Iris pigment epithelial cell (primary cell): ENCODE measurements at places on chromosomes 11 and 22.

- no peak for DNase-seq
Measured at GRCh38 chr11:74577624-74578396, 14.6 kb upstream of the POLD3 start.

DNA sequence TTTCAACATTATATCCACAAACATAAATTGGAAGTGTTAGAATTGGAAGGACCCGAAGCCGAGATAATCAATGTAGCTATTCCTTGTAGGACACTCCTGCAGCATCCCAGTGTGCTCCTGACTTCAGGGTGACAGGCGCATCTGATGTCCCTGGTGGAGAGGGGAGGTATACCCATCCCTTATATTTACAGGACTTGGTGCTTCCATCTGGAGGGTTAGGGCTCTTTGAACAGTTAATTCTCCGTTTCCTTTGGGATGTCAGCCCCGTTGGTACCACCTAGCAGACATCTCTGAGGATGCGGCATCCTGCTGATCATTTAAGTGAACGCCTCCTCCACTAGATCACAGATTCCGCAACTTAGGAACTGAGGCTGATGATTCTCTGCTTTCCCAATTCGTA, 451.3 kb downstream of the OPCML start:
- DNase-seq, result no peak

DNA sequence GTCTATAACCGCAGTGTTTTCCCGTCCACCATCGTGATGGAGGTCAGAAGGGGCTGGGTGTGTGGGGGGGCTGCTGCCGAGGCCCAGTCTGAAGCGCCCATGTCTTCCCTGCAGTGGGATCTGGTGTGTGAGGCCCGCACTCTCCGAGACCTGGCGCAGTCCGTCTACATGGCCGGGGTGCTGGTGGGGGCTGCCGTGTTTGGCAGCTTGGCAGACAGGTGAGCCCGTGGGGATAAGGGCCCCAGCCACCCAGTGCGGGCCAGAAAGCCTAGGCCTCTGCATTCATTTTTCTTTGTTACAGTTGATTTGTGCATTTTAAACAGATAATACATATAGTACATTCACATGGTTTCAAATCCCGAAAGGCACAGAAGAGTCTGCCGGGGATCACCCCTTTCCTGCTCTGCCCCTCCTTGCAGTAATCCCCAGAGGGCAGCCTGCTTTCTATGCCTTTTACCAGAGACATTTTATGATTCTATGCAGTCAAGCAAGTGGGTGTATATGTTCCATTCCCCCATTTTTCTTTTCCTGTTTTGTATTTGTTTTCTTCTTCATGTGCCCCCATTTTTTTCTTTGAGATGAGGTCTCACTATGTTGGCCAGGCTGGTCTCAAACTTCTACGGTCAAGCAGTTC, 32.6 kb downstream of the CAPN1 start:
- DNase-seq, result no peak

GRCh38 chr11:37605229-37605628, 1007.2 kb upstream of the RAG2 start:
- DNase-seq, result no peak

DNA sequence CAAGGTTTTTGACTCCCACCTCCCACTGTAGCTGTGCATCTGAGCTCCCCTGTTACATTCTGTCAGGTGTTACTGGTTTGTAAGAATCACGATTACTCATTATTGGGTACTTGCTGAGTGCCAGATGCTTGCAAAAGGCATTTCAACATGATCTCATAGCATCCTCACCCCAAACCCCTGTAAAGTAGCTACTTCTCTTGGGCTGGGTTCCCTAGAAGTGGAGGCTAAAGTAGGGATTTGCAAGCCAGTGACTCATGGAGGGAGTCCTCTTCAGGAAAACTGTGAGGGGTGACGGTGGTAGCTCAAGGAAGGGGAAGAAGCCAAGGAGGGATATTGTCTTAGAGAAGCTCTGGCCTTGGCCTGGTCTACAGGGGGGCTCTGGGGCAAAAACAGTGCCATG, 78.6 kb downstream of the TIMP3 start:
- DNase-seq, result peak; percentile 13

DNA sequence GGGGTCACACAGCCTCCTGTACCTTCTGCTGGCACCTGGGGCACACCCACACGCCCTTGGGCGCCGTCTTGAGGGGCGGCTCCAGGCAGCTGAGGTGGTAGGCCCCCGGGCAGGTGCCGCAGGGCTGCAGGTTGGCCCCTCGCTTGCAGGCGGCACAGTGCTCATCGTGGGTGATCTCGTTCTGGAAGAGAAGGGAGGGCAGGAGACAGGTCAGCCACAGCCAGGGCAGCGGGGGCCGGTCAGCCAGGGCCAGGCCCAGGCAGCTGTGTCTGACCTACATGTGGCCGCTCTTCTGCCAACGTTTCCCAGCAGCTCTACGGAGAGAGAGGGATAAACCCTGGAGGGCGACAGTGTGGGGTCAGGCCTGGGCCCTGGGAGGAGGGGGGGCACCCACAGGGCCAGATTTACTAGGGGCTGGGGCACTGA, 121.9 kb downstream of the PHF21B start:
- no peak for DNase-seq

- DNase-seq, result peak; percentile 82
Measured at GRCh38 chr11:66883016-66883965, 26.4 kb downstream of the LRFN4 start.

GRCh38 chr22:43094551-43094950, 5.4 kb upstream of the TTLL1 start:
- DNase-seq, result no peak

DNA sequence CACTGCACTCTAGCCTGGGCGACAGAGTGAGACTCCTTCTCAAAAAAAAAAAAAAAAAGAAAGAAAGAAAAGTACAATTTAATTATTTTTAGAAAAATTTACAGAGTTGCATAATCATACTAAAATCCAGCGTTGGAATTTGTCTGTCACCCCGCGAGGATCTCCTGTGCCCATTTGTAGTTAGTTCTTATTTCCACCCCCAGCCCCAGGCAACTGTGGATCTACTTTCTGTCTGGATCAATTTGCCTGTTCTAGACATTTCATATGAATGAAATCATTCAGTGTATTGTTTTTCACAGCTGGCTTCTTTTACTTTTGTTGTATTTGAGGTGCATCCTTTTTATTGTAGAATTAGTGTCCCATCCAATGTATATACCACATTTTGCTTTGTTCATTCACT, 102.6 kb upstream of the RASSF10 start:
- DNase-seq, result peak; percentile 28

GRCh38 chr22:46088541-46089311, 61.6 kb upstream of the PPARA start:
- peak; percentile 75 for DNase-seq

- DNase-seq, result peak; percentile 59
Measured at GRCh38 chr11:43697679-43698078, 17.1 kb downstream of the HSD17B12 start.

DNA sequence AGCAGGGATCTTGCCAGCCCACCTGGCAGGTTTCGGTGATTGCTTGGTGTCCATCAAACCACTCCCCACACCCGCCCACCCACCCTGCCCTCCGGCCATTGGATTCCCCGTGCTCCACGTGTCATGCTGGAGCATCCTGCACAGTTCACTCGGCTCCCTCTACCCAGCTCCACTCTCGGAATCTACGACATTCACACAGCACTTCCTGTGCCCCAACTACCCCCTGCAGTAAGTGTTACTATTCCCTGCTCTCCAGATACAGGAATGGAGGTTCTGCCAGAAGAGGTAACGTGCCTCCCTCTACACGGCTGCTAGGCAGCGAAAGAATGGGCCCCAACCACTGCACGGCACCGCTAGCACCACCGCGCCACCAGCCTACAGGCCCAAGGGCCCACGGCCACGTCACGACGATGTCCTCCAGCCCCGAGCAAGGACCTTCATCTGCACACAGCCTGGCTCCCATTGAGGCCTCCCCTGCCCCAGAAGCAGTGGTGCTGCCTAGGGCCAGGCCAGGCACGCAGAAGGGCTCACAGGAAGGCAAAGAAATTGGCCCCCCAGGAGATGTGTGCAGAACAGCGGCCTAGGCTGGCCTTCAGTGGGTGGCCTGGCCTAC, 27.6 kb downstream of the WNT7B start:
- DNase-seq, result no peak

DNA sequence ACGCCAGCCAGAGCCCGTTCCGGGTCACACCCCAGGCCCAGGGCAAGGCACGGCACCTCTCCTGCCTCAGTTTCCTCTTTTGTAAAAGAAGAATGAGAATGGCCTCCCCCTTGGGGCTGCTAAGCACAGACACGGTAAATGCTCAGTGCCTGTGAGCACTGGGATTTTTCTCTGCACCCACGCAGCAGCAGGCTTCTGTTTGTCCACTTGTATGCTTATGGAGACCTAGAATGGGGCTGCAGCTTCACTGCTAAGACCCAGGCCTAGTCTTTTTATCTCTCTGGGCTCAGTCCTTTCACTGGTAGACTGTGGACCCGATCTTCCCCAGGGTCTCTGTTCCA, 1327.9 kb downstream of the TBC1D22A start:
- no peak for DNase-seq

- no peak for DNase-seq
Measured at GRCh38 chr11:100927579-100927978, 202.0 kb downstream of the PGR start.

- DNase-seq, result peak; percentile 45
Measured at GRCh38 chr22:23685205-23685784, 5.5 kb upstream of the RGL4 start.
